ENCODE measurements at places on chromosomes 16 and 17.

GRCh38 chr16:84059946-84060901 lies 17.6 kb upstream of the SLC38A8 start:
- no peak for DNase-seq

DNA sequence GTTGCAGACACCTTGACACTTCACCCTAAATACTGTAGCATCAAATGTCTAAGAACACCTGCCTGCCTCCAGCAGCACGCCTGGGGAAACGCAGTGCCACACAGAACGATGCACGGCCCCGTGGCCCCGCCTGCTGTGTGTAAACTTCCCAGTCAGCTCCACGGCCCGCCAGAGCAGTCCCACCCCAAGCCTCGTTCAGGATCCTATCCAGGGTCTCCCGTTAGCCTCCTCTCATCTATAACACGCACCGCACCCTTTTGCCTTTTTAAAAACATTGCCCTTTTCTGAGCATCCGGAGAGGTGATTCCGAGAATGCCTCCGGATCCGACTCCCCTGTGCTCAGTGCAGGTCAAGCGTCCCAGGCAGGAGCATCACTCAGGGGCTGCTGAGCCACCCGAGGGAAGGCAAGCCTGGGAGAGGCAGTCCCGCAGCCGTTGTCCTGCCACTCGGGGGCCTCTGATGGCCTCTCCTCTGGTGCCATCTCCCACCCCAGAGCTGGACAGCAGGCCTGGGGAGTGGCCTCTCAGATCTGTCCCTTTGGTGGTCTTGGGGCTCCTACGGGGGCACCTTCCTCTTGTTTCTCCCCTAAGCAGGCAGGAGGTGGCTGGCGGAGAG lies 37.9 kb upstream of the SLC38A10 start:
- peak; percentile 29 for DNase-seq

- DNase-seq, result no peak
Measured at GRCh38 chr17:36196131-36196486, 449 bp downstream of the CCL3L1 start.

DNA sequence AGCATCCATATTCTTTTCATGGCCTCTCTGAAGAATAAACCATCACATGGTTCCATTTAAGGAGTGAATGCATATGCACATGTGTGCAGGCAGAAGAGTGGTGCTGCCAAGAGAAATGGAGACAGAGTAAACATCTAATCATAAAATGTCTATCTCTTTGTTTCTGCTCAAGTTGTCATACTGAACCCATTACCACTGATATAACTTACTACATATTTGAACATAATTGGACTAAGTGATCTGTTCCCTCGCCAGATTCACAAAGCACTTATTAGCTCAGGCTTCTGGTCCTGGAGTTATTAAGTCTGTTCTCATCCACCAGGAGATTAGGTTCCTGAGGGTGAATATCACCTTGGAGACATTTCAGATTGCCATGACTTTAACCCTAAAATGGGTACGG lies 72.3 kb upstream of the XYLT1 start:
- no peak for DNase-seq

GRCh38 chr16:24854607-24855171 lies 8.9 kb downstream of the SLC5A11 start:
- DNase-seq, result no peak

GRCh38 chr17:42980274-42980765 lies at the start of gene RUNDC1:
Gene RUNDC1 (plus strand): TSS chr17:42980565. CDS start chr17:42980577, 12 bp downstream.
- DNase-seq, result peak; percentile 77

DNA sequence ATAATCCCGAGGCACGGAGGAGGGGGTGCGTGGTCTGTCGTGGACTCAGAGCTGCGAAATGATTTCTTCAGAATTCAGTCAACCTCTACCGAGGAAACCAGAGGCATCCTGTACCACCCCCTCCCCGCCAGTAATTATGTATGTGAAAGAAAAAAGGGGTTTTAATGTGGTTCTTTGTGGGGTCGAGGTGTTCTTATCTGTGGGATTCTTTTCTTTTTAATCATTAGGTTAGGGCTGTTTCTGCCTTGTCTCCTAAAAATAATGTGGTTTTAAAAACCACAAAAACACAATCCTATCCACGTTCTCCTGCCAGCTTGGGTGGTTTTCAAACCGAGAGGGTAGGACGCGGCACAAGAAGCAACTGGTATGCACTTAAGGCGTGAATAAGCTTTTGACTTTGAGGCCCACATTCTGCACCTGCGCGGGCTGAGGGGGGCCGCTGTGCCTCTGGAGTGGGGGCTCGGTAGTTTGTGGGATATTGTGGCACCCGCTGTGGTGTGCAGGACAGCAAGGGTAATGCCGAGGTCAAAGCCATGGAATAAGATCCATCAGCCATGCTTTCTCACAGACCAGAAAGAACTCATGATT lies 1.0 kb downstream of the SLC47A1 start:
- DNase-seq, result no peak

DNA sequence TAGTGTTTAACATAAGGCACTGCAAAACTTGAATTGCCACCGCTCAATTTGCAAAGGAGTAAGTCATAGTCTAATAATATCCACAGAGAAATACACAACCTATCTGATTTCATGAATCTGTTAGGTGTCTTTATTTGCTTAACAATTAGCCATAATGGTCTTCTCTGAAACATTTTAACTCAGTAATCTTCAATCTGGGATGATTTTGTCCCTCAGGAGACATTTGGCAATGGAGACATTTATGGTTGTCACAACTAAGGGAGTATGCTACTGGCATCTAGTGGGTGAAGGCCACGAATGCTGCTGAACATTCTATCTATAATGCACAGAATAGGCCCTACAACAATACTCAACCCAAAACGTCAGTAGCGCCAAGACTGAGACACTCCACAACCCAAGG lies 4.3 kb downstream of the UBE2G1 start:
- DNase-seq, result no peak

DNA sequence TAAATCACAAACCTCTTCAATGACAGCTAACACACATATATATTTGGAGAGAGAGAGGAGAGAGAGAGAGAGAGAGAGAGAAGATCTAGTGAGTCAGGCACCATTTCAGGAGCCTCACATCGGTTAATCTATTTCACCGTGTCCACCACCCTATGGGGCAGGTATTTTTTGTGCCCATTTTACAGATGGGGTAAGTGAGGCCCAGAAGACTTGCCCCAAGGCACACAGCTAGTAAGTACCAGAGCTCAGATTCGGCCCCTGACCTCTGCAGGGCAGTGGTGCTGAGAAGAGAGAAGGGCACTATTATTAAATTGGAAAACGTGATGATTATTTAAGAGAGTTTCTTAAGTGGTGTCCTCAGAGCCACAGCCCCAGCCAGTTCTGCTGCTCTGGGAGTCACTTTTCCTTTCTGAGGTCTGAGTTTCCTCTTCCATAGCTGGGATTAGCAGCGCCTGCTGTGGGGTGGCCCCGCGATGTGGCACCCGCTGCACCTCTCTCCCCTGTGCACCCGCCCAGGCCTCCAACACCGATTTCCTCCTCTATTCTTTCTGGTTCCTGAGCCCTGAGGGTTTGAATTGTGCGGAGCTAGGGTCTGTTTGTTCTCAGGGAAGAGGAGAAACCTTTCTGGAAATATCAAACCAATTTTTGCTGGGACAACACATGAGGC lies 303.9 kb downstream of the IRF8 start:
- no peak for DNase-seq

DNA sequence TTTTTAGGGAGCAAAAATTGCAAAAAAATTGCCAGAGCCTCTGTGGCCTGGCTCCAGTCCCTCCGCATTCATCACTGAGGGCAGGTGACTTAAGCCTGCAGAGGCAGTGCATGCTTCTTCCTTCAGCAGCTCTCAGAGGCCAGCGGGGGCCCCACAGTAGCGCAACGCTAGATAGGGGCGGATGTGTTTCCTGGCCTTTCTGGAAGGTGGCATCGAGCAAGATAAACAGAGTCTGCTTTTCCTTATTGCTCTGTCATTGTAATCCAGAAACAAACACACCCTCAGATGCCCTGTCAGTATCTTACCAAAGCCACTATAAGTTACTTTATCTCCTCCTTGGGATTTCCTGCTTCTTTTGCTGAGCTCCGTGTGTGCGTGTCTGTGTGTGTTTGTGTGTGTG lies 75.5 kb upstream of the IRX6 start:
- no peak for DNase-seq

GRCh38 chr16:69893106-69893505 lies 58.0 kb upstream of the CLEC18A start:
- DNase-seq, result no peak

DNA sequence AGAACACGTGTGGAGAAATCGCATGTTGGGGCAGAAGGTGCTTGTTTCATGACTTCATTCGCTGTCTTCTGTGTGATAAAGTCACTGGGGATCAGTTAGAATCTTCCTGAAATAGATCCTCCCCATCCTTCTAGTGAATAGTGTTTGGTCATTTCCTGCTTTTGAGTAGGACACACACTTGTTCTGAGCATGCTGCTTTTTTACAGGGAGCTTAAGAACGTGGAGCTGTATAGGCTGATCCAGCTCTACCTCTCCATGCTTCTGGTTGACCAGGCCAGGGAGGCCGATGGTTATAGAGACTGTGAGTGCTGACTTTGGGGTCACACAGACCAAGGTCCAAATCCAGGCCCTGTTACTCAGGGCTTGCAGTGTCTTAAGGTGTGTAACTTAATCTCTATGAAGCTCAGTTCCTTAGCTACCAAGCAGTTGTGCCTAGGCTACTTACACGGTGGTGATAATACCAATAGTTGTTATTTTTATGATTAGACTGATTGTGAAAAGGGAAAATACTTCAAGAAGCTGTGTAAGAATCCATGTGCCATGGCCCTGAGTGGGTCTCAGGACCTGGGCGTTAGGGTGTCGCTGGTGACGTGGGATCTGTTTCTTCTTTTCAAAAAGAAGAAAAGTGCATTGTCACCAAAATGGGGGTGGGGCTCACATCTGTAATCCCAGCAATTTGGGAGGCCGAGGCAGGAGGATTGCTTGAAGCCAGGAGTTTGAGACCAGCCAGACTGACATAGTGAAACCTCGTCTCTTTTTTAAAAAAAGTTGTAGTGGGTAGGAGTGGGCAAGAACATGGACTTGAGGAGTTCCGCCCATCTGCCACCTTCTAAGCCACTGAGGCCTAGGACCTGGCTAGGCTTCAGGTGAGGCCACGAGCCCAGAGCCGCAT lies 64.1 kb upstream of the LGALS9 start:
- DNase-seq, result no peak

GRCh38 chr17:1714427-1714979 lies 4.3 kb upstream of the TLCD2 start:
- no peak for DNase-seq

GRCh38 chr16:3963203-3963602 lies 82.7 kb upstream of the CREBBP start:
- no peak for DNase-seq

GRCh38 chr17:7476951-7477350 lies 2.5 kb downstream of the ZBTB4 start:
- no peak for DNase-seq

DNA sequence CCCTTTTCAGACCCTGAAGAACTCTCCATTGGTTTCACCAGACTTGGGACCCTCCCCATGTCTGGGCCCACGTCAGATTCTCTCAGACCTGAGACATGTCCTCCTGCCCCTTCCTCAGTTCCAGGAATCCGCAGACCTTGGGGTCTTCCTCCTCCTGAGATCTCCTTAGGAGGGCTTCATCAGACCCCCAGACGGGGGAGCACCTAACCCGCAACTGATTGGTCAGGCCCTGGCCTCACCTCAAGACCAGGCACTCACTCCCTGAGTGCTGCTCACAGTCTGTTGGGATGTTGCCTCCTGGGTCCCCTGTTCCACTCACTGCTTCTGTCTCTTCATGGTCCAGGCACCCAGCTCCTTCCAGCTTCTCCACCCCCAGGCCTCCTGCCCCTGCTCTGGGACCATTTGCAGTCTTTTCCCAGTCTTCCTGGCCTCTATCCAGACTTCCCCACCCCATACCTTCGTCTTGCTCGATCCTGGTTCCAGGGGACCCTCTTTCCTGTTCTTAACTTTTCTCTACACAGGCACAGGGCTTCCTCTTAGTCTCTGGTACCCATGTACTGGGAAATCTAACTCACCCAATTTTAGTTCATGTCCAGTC lies 1.2 kb downstream of the GID4 start:
- DNase-seq, result no peak

GRCh38 chr16:11630046-11630767 lies 38.0 kb upstream of the SNN start:
- no peak for DNase-seq

- peak; percentile 82 for DNase-seq
Measured at GRCh38 chr17:27236717-27237315, 57.1 kb upstream of the WSB1 start.

All from NCI-H526 treated with DMSO at 0.1 percent for 48 hours (cell line).